ENCODE measurements at places on chromosomes 13 and 19. TPM values are rescaled to one million over a fixed set of nuclear protein-coding genes. Genes with fewer than 3 reads are reported as not detected.

TBXA2R gene
- 0.77 TPM for total RNA-seq

SNAPC2 gene
- total RNA-seq, result 40.1 TPM

PAK4 gene
- 16.2 TPM for total RNA-seq

TRPC4 gene
- 0.22 TPM for total RNA-seq

IGFL2 gene
- not detected for total RNA-seq

DNA sequence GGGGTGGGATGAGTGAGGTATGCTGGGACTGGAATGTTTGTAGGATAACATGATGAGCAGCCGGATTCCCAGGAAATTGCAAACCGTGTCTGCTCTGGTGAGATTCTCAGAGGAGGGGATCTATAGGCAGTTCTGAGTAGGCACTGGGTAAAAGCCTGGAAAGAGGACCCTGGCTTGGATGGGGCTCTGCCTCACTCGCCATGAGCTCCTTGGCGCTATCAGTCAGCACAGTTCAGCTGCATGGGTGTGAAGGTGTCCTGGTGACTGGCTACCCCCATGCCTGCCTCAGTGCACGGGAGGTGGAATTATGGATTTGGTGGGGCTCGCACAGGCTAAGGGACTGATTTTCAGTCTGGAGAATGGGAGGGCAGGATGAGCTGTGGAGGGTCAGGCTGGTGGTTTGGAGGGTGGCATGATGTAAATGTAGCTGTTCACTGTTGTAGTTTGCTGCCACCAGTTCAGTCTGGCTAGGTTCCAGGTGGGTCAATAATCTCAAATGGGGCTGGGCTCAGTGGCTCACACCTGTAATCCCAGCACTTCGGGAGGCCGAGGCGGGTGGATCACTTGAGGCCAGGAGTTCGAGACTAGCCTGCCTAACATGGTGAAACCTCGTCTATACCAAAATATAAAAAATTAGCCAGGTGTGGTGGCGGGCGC is 9.2 kb upstream of the ZNF627 start:
- no peak for DNase-seq

- DNase-seq, result peak; percentile 41
These were observed 257.2 kb downstream of the DIAPH3 start for GRCh38 chr13:59906413-59907049.

- no peak for DNase-seq
These were observed 633 bp downstream of the SPHK2 start for GRCh38 chr19:48619692-48620585.

- DNase-seq, result peak; percentile 76
These were observed 16.6 kb upstream of the RCBTB1 start for GRCh38 chr13:49602005-49602404.

DNA sequence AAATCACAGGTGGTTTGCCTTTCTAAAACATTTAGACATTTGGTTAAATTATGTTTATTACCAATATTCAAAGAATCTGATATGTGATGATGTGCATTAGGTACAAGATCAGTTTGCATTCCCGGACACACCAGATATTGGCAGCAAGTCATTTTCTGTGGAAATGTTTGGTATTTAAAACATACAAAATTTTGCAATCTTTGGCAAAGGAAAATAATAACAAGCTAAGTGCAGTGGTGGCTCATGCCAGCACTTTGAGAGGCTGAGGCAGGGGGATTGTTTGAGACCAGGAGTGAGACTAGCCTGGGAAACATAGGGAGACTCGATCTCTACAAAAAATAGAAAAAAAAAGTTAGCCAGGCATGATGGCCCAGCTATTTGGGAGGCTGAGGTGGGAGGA is 29.1 kb upstream of the TSC22D1 start:
- no peak for DNase-seq

DNA sequence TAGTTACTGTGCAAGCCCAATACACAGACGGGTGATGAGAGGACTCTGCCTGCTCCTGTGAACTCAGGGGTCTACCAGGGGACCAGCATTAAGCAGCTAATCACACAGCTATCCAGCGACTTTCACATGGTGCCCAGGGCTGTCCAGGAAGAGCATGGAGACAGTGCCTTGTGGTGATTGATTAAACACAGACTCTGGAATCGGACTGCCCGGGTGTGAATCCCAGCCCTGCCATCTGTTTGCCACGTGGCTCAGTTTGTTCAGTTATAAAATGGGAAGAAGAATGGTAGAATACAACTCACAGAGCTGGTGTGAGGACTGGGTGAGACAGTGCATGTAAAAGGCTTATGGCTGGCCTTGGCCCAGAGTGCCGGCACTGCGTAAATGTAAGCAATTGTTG is 42.1 kb upstream of the NPAS1 start:
- no peak for DNase-seq

DNA sequence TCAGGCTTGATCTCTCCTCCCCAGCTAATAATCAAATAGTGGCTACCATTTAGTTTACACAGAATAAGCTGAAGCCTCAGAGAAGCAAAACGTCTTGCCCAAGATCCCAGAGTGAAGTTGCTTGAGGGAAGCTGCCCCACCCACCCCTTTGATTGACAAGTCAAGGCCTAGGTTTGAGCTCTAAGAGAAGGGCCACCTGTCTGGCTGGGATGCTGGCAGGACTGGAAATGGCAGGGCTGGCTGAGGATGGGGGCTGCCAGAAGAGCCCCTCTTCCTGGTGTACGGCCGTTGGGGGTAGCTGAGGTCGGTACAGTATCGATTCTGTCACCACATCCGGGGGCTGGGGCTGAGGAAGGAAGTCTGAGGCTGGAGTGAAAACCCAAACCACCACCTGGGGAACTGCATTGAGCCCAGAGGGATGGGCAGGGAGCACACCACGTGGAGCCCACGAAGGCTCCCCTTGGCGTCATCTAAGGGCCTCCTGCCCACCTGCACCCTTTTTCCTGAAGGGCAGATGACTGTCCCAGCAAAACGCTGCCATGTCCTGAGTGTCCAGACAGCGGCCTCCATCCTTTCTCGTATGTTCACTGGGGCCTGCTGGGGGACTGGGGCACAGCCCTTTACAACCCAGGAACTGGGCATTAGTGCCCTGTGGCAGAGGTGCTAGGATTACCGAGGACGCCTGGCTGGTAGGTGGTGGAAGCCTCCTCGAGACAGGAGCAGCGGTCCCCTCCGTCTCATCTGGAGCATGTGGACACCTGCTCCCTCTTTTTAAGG is 1.4 kb upstream of the PRKD2 start:
- no peak for DNase-seq

- DNase-seq, result no peak
These were observed 74.9 kb downstream of the SIPA1L3 start for GRCh38 chr19:37981785-37982475.

- DNase-seq, result no peak
These were observed 227.4 kb downstream of the KLF5 start for GRCh38 chr13:73286177-73286576.

DNA sequence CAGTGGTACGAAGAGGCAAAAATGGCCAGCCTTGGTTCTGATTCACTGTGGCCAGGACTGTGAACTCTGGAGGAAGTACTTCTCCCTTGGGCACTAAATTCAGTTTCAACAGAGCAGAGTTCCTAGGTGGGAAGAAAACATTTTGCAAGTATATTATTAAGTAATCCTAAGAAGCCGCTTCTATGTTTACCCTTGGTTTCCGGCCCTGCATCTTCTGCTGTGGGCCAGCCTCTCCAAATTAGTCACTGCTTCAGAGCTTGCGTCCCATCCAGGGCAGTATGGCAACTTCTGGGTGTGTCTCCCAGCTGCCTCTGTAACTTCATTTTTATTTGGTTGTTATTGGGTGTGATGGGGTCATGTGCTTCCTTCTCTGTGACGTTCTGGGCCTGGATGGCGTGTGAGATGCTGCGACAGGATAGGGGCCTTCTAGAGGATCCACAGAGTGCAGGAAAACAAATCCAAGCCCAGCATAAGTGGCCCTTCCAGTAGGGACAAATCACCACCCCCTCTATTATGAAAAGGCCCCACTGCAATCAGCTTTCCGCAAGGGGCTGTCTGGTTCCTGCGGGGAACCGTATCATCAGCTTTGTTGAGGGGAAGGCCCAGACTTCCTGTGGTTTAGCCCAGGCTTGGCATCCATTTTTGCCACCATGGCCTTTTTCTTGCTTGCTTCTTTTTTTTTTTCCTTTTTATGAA is 55.1 kb upstream of the C1QTNF9 start:
- no peak for DNase-seq

DNA sequence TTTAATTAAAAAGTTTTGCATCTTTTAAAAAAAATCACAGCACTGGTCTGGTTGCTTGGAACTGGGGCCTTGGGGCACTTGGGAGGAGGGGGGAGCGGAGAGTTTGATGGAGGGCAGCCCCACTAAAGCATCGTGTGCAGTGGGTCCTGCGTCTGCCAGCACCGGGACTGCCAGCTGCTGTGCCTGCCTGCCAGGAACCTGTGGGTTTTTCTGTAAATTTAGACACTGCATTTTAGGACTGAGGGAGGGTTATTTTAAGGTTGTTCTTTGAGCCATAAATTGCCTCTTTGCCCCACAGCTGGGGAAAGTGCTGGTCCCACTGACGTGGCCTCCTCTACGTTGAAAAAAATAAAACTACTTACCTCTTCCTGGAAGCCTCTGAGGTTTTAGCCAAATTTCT is 2.9 kb downstream of the KLF2 start:
- DNase-seq, result no peak

GRCh38 chr13:97018029-97018819 is 23.9 kb upstream of the OXGR1 start:
- peak; percentile 72 for DNase-seq

- DNase-seq, result no peak
These were observed 109.9 kb downstream of the KLF12 start for GRCh38 chr13:74024314-74024713.

GRCh38 chr13:106102786-106103185 is 432.7 kb downstream of the EFNB2 start:
- no peak for DNase-seq

DNA sequence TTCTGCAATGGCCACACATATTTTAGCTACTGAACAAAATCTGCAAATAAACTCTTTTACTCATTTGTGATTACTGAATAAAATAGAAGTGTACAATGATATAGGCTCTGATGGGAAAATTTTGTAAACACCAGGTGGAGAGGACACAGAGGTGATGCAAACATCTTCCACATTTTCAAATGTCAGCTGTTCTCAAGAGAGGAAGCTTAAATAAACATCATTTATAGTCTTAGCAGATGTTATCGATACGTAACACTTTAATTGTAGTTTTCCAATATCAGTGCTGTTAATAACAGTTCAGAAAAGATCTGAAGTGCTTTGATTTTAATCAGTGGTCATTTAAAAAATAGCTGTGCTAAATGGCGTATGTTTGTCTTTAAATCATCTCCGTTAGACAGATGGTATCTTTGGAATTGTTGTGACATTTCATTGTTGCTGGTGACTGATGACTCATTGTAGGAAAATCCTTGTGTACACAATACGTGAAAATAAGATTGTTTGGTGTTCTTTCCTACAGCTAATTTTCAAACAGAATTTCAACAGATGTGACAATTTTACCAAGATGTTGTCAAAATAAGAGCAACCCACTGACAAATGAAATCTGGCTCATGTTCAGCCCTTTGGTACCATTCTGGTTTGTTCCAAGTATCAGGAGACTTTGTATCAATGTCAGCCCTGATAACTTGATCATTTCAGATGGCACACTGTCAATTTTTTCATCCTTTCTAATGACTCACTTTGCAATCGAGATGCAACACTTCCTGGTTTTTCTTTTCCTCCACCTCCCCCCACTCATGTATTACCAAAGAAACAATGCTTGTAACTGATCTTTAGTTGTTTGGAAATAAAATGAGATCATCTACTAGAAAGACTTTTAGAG is 516.0 kb downstream of the DCT start:
- peak; percentile 73 for DNase-seq

DNA sequence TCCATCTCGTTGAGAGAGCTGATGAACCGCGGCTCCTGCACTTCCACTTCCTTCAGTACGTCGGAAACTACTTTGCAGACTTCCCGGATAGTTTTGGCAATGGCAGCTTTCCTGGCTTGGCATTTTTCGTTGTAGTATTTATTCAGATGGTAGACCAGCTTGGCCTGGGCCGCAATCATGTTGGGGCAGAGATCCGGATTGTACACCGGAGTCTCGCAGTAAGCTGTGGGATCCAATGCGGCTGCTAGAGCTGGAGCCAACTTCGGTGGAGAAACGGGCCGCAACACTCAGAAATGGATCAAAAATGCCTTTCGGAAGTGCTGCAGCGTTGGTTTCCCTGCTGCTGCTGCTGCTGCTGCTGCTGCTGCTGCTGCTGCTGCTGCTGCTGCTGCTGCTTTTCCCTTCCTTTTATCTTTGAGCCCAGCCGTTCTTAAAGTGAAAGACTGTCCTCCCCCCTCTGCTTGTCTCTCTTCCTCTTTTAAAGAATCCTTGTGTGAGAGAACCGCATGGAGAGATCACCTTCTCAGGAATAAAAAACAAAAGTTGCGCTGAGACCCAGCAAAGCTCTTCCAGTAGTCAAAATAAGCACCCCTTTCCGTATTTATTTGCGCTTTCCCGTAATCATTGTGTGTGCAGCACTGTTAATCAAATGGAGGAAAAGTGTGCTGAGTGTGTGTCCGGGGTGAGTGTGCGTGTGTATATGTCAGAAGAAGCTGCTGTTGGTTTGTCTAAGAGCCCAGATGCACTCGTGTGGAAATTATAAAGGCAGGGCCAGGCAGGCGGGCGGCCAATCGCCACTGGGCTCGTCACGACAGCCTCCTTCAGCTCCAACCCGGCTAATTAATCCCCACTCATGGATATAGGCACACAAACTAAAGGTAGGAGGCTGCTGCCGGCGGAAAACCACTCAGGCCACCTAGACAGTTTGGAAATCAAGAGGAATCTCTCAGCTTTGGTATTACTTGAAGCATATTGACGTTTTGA is at the start of gene MAB21L1:
MAB21L1 (minus strand) TSS at position 730 of the 984 bp plus-strand sequence; CDS start at position 179, 551 bp downstream.
- no peak for DNase-seq
